ENCODE measurements at places on chromosomes 5 and 9.

GRCh38 chr5:135498637-135498995, 37.1 kb downstream of the NEUROG1 start:
- no peak for DNase-seq

- no peak for DNase-seq
Observed at GRCh38 chr5:178458140-178458539, 132.1 kb downstream of the COL23A1 start.

GRCh38 chr5:87398981-87399614, 13.6 kb downstream of the CCNH start:
- DNase-seq, result peak; percentile 14

DNA sequence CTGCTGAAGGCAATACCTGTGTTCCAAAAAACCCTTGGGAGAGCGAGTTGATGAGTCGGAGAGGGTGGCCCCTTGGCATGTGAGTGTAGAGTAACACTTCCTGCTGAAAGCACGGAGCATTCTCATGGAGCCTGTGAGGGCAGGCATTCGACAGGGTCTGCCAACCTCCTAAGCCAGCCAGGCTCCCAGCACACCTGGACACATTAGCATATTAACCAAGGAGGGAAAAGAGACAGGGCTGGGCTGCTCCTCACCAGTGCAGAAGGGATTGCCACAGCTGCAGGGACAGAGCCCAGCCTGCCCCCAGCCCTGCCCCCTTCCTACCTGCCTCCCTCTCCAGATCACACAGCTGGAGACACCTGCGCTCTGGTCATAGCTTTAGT, 46.4 kb upstream of the SEMA4D start:
- no peak for DNase-seq

GRCh38 chr5:79357398-79357797, 121.5 kb downstream of the JMY start:
- no peak for DNase-seq

DNA sequence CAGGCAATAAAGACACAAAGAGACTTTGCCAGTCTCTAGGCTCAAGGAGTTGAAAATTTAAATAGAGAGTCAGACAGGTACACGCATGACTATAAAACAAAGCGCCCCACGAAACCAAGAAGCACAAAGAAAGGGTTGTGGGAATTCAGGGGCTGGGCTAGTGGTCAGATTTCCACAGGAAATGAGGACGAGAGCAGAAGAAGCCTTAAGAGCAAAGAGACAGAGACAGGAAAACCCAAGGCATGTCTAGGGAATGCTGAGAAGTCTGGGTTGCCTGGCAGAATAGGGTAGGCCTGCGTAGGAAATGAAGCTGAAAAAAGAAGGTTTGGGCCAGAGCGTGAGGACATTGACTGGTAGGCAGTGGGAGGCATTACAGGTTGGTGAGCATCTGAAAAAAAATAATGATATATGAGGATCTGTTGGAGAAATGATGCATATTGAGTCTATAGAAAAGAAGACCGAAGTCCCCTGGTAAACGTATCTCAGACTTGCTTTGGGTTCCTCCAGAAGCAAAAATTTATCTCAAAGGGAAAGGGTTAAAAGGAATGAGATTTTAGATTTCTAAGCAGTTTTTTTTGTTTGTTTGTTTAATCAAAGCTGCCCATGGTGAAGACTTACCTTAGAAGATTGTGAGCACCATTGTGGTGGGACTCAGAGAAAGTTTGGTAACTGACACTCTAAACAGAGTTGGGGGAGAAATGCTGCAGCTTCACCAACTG, 51.8 kb downstream of the SLC1A3 start:
- no peak for DNase-seq

DNA sequence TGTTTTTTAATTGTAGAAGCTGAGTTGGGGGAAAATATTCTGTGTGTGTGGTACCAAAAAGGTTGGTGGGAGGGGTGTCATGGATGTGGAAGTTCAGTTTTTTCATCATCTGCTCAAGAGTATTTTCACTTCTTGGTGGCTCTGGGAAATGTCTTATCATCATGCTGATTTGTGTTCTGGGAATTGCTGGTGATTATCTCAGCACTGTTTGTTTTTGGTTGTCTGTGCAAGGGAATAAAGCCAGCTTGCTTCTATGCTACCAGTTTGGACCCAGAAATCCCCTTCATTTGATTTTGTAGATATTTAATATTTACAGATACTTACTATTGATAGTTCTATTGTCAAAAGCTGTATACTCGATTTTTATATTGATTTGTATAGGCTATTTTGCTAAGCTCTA, 2289.7 kb downstream of the MAT2B start:
- DNase-seq, result no peak

GRCh38 chr5:179316982-179317381, 28.3 kb downstream of the ADAMTS2 start:
- no peak for DNase-seq

- no peak for DNase-seq
Observed at GRCh38 chr5:76269259-76269931, 133.7 kb upstream of the IQGAP2 start.

- peak; percentile 92 for DNase-seq
Observed at GRCh38 chr5:80959768-80960442, at the start of gene RASGRF2. RASGRF2 (plus strand) TSS chr5:80960363; CDS start chr5:80960739, 376 bp downstream.

DNA sequence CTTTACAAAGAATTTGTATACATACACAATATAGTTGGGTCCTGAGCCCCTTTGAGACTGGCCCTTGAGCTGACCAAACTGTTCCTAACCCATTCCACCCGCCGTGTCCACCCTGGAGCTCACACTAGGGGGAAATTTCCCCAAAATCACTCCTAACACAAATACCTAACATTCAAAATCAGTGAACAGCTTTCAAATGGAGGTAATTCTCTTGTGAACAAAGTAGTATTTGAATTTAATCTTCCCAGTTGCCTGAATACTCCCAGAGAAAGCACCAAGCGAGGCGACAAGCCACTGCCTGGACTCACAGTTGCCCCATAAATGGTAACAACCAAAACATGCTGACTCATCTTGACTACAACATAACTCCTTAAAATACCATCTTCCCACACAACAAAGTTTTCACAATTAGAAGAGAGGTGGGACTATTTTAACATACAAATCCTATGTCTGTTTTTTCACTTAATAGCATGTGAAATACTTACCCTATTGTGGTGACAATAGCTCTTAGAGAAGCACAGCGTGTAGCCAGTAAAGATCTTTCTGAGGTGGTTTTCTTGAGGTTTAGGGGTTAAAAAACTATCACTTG, 31.7 kb upstream of the SCAMP1 start:
- DNase-seq, result no peak

DNA sequence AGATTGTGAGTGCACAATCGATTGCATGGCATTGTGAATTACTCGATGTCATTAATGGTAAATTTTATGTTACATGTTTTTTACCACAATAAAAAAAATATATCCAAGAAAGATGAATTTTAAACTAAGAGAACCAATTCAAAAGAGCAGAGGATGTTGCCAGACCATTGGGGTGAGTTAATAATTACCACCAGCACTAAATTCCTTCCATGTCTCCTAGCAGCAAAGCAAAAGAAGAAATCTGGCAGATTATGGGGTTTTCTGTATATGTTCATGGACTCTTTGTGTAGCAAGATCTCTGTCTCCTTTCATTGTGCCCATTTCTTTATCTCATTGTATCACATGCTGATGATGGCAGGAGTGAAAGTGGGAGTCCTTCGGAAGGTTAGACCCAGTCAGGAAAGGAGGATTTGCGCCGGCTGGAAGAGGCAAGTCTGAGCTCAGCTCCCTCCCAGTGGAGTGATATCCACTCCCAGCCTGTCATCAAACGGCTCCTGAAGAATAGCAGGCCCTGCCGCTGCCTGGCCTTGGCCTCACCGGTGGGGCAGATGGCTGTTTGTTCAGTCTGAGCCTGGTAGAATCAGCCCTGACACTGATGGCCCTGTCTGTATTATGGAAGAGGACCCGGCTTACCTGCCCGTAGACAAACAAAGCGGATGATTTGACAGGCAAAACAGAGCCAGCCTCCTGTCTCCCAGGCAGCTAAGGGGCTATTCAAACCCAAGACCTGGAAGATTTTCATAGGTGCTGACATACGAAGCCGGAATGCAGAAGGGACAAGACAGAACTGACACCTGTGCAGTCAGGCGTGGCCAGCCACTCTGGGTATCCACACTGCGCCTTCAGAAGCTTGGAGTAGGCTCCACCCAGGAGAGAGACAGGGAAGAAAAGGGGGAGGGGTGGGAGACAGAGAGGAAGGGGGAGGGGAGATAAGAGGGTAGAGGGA, 21.9 kb upstream of the FOXE1 start:
- DNase-seq, result peak; percentile 89

- no peak for DNase-seq
Observed at GRCh38 chr5:95936812-95937397, 24.7 kb downstream of the ELL2 start.

GRCh38 chr9:130770679-130771442, 64.2 kb upstream of the ABL1 start:
- peak; percentile 35 for DNase-seq

DNA sequence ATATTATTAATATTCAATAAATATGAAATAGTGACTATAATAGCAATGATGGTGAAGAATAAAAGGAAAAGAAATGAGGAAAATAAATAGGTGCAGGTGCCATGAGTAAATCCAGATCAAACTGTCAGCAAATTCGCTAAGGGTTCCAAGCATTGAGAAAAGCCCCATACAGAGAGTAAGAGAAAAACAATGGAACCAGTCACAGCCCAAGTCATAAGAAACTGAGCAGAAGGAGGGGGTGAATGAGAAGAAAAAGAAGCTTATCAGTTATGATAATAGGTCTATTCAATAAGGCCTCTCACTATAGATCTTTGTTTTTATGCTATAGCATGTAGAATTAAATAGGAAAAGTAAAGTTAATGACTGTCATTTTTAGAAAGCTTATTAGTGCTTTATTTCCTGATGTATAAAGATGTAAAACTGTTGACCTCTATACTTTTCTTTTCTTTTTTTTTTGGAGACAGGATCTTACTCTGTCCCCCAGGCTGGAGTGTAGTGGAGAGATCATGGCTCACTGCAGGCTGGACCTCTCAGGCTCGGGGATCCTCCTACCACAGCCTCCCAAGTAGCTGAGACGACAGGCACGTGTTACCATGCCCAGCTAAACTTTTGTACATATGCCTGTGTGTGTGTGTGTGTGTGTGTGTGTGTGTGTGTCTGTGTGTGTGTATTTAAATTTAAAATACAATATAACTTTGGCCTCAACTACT, 72.4 kb downstream of the FYB1 start:
- DNase-seq, result no peak

GRCh38 chr5:153350175-153350883, 140.1 kb upstream of the GRIA1 start:
- no peak for DNase-seq

DNA sequence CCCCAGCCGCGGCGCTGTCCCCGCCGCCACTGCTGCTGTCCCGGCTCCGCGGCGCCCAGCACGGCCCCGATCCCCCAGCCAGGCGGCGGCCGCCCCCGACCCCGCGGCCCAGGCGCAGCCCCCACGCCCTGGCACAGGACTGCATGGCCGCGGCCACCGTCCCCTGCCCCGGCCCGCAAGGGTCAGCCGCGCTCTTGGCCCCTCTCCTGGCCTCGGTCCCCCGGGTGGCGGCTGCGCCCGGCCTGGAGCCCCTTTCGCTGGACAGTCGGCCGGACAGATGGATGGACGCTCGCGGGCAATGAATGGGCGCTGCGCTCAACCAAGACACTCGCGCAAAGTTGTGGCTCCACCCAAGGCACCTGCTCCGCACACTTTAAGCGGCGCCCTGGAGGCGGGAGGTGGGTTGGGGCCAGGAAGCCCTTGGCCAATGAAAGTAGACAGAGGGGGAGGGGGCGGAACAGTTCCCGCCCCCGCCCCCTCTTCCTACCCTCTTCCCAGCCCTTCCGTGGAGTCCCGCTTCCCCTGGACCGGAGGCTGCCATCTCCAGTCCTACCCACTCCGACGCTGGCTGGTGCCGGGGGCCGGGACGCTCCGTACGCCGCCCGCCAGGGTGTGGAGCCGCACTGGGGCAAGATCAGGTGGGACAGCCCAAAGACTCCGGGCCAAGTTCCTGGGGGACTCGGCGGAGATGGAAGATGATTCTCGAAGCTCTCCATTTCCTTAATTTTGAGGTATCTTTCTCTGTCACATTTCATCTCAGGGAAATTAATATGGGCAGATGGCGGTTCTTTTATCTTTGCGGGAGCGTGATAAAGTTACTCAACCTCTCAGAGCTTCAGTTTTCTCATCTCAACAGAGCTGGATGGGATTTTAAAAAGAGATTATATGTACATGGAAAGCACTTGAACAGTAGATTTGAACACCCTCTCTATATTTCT, at the start of gene GLDC:
Gene GLDC (minus strand): TSS at position 375 of the 938 bp plus-strand sequence. CDS start 230 bp downstream, at position 145.
- peak; percentile 89 for DNase-seq

- DNase-seq, result no peak
Observed at GRCh38 chr5:33890131-33891032, 1.4 kb downstream of the ADAMTS12 start.

DNA sequence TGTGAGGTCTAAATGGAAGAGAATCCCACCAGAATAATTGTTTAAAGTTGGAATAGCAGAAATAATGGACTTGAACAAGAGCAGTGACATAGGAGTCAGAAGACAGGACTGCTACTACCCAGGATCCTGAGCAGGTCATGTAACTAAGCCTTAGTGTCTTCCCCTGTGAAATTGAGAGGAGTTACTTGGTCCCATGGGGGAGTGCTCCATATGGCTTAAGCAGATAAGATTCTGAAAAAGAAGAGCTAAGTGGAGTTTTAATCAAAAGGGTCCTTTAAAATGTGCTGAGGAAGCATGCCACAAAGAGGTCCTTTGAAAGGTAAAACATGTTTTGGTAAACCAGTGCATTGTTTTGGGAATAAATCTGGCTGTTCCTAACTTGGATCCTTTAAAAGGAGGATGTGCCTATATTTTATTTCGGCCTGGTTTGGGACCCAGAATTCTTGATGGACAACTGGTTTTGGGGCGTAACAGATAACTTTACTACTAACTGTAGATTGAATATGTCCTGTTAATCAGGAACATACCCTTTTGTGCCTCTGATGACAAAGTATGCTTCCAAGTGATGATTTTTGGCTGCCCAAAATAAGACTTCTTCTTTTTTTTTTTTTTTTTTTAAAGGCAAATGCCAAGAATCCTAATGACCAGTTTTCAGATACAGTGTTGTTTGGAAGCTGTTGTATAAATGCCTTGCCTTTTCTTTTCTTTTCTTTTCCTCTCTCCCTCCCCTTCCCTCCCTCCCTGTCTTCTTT, 5.7 kb downstream of the RCL1 start:
- no peak for DNase-seq

DNA sequence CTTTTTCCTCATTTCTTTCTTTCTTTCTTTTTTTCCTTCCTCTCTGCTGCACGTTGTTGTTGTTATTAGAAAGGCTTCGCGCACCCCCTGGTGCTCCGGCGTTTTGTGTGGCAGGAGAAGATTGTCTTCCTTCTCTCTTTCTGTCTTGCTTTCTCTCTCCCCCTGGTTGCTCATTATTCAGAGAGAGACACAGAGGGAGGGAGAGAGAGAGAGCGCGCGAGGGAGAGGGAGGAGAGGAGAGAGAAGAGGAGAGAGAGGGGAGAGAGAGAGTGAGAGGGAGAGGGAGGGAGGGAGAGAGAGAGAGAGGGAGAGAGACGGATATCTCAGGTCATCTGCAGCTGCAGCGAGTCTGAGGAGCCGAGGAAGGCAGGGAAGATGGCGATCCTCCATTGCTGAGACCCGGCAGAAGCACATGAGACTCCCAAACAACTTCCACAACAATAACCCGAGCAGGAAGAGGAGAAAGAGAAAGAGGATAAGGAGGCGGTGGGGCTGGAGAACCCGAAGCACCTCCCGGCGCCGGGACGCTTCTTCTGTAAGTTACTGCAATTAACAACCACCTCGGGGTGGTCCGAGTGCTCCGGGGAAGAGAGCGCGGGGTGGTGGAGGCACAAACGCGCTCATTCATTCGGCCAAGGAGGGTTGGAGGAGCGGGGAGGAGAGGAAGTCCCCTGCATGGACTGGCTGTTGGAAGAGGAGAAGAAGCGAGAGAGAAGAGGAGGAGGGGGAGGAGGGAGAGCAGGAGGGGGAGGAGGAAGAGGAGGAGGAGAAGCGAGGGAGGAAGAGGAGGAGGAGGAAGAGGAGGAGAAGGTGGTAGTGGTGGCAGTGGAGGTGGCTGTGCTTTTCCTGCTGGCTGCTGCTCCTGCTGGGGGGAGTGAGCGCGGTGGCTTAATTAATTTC, at the start of gene ZNF462:
Gene ZNF462 (plus strand): TSS at position 346 of the 900 bp plus-strand sequence. CDS start 60,218 bp downstream, outside the sequence.
- DNase-seq, result peak; percentile 68

Data from WERI-Rb-1 (cell line).